ENCODE measurements at places on chromosomes 5 and 9.

DNA sequence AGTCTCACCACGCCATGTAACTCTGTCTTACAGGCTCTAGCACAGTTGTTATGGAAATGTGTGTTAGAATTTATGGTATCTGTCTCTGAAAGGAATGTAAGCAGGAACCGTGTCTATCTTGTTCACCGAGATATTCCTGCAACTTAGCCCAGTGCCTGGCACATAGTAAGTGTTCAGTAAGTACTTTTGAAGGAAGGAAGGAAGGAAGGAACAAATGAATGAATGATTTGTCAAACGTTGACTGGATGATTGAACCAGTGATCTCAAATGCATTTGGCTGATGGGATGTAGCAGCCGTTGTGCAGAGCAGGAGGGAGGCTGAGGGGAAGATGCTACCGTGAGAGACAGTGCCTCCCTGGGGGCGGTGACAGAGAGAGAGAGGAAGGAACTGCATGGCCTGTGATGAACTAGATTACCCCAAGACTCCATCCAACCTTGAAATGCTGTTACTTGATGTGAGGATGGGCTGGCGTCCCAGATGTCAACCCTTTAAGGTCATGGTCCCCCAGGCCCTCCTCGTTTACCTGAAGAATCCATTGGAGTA, 47.5 kb upstream of the PPARGC1B start:
- no peak for DNase-seq

DNA sequence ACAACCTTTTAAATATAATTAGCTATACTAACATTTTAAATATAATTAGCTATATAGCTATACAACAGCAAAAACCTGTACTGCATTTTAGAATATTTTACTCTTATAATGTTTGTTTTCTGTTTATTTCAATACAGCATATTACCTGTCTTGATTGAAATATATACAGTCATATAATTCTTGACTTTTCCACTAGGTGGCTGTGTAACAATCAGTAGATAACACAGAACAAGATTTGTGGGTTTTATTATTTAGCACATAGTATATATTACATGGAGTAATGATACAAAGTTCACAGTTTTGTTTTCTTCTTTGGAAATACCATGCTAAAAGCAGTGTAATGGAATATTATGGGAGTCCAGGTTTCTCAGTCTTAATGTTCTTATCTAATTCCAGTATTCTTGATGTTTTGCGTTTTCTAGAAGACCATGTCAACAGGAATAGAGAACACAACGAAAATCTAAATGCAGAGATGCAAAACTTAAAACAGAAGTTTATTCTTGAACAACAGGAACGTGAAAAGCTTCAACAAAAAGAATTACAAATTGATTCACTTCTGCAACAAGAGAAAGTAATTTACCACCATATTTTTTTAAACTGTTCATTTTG, 13.3 kb downstream of the HMMR start:
- no peak for DNase-seq

GRCh38 chr9:4147476-4148230, 152.2 kb downstream of the GLIS3 start:
- no peak for DNase-seq

GRCh38 chr9:74556685-74557084, 59.5 kb downstream of the RORB start:
- no peak for DNase-seq

GRCh38 chr5:110545716-110546115, 180.8 kb downstream of the TMEM232 start:
- DNase-seq, result no peak

DNA sequence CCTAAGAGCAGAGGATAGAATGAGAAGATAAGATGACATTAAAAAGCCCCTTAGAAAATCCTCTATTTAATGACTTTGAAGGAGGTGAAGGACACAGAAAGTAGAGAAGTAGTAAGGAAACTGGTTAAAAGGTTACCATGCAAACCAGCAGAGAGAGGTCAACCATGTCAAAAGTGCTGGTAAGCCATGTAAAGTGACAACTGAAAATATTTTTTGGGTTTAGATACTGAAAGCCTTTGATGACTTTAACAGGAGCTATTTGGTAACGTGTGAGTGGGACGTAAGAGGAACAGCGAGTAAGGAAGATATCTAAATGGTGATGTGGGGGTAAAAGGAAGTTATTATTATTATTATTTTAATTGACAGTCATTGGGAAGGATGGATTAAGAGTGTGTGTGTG, 56.9 kb downstream of the MACIR start:
- no peak for DNase-seq

DNA sequence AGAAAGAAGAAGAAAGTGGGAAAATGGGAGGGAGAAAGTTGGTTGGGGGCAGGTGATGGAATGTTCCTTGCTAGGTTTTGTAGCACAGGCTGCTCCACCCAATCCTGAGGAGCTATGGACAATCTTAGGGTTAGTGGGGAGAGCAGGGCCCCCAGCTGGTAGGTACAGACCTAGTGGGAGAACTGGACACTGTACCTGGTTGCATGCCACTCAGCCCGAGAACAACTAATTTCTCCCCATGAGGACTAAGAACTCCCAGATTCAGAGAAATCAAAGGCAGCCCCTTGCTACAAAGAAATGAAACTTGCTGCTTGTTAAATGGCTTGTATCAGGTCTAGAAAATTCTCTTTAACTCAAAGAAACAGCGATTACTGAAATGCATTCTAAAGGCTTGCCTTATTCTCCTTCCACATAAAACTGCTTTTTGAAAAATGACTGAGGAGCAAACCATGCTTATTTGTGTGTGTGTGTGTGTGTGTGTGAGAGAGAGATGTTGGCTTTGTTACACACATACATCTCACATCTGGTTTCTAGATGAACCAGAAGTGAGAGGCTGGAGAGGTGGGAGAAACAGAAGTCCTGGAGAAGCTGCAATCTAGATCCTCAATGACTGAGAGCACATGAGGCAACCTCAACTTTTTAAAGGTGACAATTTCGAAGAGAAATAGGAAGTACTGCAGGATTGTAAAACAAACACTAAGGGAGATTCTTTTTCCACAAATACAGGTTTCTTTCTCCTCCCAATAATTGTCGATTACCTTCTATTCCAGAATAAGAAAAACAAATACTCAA, 28.9 kb downstream of the FYB1 start:
- no peak for DNase-seq

DNA sequence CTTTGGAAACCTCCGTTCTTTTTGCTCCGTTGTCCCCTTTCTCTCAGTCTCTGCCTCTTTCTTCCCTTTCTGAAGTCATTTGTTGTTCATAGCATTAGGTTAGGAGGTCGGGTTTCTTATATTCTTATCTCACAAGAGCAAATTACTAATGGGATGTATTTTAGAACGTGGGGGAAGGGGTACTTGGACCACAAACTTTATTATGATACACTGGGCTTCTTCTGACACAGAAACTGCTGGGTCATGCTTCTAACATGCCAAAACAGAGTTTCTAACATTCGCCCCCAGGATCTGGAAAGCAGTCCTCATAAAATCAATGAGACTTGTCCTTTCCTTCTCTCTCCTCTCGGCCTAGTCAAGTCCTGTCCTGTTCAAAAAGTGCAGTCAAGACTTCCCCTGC, 334.4 kb downstream of the GADD45G start:
- no peak for DNase-seq

GRCh38 chr9:4666042-4666699, at the start of gene SPATA6L:
SPATA6L (minus strand) TSS chr9:4666480; CDS start chr9:4666250, 230 bp downstream.
- DNase-seq, result peak; percentile 51

DNA sequence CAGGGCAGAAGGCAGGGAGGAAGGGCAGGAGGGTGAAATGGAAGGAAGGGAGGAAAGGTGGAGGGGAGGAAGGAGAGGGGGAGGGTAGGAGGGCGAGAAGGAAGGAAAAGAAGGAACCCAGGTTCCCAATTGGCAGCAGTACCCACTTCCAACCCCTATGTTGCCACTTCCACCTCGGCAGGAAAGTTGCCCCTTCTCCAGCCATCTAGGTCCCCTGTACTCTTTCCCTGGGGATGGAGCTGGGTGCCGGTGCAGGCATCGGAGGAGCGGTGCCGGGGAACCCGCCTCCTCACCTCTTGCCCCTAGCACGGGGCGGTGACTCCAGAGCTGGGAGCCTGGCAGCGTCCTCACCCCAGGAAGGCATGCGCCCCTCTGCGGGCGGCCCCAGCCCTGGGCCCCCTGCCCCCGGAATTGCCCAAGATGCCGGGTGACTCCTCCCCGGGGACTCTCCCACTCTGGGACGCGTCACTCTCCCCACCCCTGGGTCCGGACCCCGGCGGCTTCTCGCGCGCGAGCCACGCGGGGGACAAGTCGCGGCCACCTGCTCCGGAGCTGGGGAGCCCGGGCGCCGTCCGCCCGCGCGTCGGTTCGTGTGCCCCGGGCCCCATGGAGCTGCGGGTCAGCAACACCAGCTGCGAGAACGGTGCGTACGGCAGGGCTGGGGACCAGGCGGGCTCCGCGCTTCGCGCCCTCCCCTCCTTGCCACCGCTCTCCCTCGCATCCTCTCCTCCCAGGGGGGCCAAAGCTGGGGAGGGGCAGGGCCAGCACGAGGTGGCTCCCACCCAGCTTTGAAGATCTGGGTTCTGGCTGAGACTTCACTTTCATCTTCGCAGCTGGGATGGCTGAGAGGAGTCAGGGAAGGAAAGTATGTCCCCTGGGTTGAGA, at the start of gene NIPAL4:
Gene NIPAL4 (plus strand): TSS at position 499 of the 885 bp plus-strand sequence. CDS start 108 bp downstream, at position 607.
- DNase-seq, result peak; percentile 44

DNA sequence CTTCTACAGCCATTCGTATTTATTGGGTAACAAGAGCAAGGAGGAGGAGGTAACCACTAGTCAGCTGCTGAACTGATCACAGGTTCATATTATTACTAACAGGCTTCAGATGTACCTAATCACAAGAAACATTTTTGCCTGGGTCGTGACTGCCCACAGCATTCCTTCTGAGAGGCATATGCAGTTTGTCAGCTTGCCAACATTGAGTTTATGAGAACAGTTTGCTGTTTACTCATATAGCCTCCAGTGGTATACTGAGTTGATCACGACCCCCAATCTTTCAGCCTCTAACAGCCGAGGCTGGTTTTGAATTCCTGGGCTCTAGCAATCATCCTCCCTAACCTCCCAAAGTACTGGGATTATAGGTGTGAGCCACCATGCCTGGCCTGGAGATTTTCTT, 693.6 kb downstream of the TLE1 start:
- no peak for DNase-seq

- DNase-seq, result no peak
Observed at GRCh38 chr9:117403403-117403811, 11.4 kb downstream of the ASTN2 start.

- DNase-seq, result no peak
Observed at GRCh38 chr5:52269401-52269800, 518.3 kb upstream of the ITGA1 start.

DNA sequence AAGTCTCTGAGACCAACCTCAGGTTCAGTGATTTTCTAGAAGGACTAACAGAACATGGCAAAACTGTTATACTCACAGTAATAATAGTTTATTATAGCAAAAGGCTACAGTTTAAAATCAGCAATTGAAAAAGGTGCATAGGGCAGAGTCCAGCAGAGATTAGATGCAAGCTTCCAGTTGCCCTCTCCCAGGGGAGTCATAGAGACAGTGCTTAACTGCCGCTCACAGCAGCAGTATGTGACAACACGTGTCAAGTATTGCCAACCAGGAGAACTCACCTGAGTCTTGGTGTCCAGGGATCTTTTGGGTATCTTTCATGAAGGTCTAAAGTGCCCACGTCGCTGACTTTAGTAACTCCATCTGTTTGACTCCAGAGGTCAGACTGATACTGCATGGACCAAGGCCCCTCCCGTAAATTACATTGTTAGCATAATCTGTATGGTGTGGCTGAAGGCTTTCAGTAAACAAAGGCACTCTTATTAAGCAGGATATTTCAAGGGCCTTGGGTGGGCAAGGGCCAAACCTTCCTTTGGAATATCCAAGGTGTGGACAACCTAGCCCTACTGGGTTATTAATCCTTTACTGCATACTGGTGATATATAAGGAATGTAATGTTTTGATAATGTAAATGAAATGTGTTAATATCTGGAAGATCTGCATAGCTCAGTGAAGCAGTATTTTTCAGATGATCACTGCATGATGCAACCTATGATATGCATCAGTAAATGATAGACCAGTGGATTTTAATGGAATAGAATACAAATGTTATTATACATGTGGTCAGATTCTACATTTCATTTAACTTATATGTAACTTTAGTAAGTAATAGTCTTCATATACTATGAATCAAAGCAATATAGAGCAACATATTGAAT, 44.0 kb downstream of the RASA1 start:
- DNase-seq, result no peak

DNA sequence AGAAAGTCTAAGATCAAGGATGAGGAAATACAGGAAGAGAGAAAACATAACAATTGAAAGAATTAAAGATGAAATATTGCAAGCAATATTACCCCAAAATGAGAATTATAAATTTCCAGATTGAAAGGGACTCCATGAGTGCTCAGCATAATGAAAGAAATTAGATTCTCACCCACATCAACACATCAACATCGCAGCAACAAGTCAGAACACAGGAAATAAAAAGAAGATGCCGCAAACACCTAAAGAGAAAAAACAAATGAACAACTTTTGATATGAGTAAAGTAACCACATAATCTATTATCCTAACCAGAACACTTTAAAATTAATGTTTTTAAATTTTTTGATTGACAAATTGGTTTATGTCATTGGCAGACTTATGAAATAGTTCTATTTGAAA, 318.3 kb upstream of the PTGER4 start:
- DNase-seq, result no peak

GRCh38 chr9:4923141-4923540, 61.9 kb upstream of the JAK2 start:
- no peak for DNase-seq

DNA sequence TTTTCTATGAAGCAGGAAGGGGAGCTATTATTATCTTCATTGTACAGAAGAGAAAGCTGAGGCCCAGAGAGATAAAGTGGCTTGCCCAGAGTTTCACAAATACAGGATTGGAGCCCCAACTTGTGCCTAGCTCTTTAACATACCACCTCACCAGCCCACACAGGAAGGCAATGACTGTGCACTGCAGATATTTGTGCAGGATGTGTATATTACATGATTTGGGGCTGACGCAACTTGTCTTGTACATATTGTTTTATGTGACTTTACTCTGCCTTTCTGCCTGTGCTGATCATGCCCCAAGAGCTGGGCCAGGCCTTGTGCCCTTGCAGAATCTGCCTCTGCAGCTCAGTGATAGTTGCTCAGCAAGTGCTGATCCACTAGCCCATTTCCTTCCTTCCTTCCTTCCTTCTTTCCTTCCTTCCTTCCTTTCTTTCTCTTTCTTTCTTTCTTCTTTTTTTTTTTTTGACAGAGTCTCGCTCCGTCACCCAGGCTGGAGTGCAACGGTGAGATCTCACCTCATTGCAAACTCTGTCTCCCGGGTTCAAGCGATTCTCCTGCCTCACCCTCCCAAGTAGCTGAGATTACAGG, 106.6 kb upstream of the TBCA start:
- no peak for DNase-seq

- DNase-seq, result no peak
Observed at GRCh38 chr9:13758936-13759335, 479.4 kb upstream of the MPDZ start.

GRCh38 chr9:129624168-129624759, 1.7 kb upstream of the NTMT1 start:
- DNase-seq, result peak; percentile 74
